ENCODE measurements at places on chromosomes 11 and 22. TPM values are rescaled to one million over a fixed set of nuclear protein-coding genes. Genes with fewer than 3 reads are reported as not detected.
A peak's percentile ranks its signal among the peaks of the same experiment; 100 is the strongest.

GRCh38 chr11:74255741-74256375 lies 55.6 kb downstream of the P4HA3 start:
- H3K27ac ChIP-seq: no peak overlapping the region
- H3K4me3 ChIP-seq: no peak overlapping the region
- peaks cover 11% of the 10 kb centered on the region for H3K36me3 ChIP-seq
- DNase-seq: peak; percentile 42
- no peaks in the 10 kb centered on the region for H3K27me3 ChIP-seq
- H3K4me1 ChIP-seq: peaks cover 8% of the 10 kb centered on the region

DNA sequence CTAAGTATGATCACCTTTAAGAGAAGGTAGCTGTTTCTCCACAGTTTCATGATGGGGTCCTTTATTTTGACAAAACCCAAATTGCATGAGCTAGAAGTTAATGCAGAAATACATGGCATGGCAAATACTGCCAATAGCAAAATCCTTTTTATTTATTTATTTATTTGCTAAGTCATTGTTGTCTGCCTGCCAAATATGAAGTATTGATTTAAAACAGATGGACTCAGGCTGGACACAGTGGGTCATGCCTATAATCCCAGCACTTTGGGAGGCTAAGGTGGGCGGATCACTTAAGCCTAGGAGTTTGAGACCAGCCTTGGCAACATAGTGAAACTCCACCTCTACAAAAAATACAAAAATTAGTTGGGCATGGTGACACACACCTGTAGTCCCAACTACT lies 52.4 kb downstream of the LARGE2 start:
- H3K36me3 ChIP-seq: peaks cover 34% of the 10 kb centered on the region
- no peaks in the 10 kb centered on the region for H3K4me1 ChIP-seq
- no peak for DNase-seq

MAPK11 gene
- total RNA-seq: not detected

ACR gene
- not detected for total RNA-seq

DNA sequence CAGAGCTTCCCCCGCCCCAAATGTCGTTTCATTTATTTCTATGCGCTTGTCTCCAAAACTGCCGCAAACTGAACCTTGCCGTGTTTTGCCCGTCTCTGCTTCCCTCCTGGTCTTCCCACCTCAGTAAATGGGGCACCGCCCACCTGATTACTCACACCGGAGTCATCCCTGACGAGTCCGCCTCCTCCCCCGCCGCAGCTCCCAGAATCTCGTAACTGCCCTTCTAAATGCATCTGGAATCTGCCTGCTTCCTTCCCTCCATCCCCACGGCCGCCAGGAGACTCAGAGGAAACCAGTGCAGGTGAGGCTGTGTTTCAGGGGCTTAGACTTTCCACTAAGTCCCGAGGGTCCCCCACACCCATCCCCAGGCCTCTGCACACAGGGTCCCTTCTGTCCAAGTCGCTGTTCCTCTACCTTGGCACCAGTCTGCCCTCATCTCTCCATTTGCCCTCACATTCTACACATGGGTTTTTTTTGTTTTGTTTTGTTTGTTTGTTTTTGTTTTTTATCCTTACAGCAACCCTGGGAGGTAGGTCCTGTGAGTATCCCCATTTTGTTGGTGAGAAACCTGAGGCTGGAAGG lies 62.6 kb upstream of the PHF21B start:
- H3K4me3 ChIP-seq: no peak overlapping the region
- no peaks in the 10 kb centered on the region for H3K4me1 ChIP-seq
- DNase-seq: no peak
- no peaks in the 10 kb centered on the region for H3K36me3 ChIP-seq
